Activated CD8-positive, alpha-beta memory T cell treated with anti-CD3 and anti-CD28 coated beads for 4 hours (primary cell): ENCODE measurements at places on chromosomes 7 and 10.

DNA sequence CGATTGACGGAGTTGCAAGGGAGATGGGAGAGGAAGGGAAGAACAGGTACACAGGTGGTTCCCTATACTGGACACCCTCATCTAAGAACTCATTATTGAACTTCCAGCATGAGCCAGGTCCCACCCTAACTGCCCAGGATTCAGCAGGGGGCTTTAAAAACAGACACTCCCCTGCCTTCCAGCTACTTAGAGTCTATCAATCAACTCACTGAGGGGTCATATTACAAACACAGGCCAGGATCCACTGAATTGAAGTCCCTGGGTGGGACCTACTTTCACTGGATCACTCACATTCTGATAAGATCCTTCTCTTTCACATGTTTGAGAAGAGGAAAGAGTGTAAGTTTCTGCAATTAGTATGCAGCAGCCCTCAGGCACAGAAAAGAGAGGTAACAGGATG is 92.8 kb downstream of the ITGA8 start:
- no peak for DNase-seq

- no peak for DNase-seq
Measured at GRCh38 chr10:31000867-31001266, 30.8 kb downstream of the ZNF438 start.

GRCh38 chr10:131802996-131803395 is 97.8 kb upstream of the PPP2R2D start:
- no peak for DNase-seq

DNA sequence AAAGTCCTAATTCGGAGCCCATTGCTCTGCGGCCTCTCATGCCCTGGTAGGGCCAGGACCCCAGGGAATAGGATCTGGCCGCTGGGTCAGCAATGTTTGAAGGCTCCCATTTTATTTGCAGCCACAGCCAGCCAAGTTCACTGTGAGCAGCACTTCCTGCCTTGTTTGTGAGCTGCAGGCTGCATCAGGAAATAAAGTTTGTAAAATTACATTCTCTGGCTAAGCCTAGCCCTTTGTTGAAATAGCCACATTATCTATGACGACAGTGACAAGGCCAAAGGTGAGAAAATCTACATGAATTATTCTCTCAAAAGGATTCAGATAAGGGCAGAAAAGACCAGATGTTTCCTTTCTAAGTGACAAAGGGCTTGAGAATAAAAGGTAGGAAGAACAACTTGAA is 23.7 kb upstream of the ITGB1 start:
- DNase-seq = no peak

DNA sequence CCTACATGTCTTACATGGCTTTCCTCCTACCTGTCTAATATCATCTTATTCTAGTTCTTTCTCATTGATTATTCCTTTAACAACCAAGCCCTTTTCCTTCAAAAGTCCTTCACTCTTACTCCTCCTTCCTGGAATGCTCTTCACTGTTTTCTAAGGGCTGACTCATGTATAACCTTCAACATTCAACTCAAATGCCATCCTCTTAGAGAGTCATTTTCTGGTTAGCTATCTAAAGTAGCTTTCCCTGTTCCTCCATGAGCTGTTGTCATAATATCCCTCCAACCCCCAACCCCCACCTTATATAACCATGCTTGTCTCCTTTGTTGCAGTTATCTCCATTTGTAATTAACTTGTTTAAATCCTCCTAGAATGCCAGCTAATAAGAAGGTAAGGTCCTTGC is 286.8 kb downstream of the ADK start:
- DNase-seq = no peak

DNA sequence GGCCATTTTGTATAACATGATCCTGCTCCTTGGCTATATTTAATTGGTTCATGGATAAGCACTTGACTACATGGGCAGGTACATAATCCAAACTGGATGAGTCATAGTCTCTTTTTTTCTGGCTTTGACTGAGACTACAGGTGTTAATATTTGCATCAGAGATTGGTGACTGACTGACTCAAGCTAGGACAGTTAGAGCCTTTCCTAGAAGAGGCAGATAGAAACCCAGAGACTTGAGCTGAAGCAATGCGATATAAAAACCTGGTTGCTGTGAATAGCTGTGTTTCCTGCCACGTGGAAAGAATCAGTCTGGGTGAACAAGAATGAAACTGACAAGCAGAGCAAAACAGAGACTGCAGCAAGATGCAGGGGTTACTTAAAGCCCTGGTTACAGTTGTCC is 81.0 kb downstream of the SAMD9 start:
- no peak for DNase-seq
